Kidney epithelial cell (primary cell): ENCODE measurements at places on chromosomes 6 and 20.

- DNase-seq = no peak
These were observed 8.9 kb upstream of the PTPRT start for GRCh38 chr20:43198607-43199006.

GRCh38 chr20:50578778-50579165 is 68.6 kb downstream of the PTPN1 start:
- DNase-seq = no peak

- no peak for DNase-seq
These were observed 268.6 kb downstream of the ERMARD start for GRCh38 chr6:170019818-170020583.

GRCh38 chr6:99467509-99468106 is 42.5 kb upstream of the PNISR start:
- no peak for DNase-seq

DNA sequence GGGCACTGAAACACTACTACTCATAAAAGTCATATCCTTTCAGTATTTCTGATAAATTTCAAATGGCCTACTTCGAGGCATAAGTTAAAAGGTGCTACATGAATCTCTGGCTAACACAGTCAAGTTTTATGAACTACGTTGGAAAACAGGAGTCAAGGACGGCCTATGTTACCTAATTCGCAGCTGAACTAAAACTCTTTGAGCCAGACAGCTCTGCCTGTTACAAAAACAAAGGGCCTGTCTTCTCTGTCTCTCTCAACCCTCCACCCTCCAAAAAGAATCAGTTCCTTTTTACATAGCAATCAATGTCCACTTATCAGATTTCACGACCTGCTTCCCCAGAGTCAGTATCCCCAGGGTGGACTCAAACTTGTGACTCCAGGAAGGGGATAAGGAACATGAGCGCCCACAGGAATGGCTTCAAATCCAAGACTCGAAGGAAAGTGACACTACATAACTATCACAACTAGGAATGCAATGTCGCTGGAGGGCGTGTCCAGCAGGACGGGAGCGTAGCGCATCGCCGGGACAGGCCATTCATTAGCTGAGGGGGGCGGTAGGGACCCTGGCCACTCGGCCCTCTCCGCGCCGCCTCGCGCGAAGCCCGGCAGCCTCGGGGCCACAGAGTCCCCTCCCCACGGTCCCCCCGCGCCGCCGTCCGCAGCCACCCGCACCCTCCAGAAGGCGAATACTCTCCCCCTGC is 591 bp downstream of the IBTK start:
- peak; percentile 9 for DNase-seq

GRCh38 chr20:51128198-51128597 is 105.3 kb upstream of the KCNG1 start:
- peak; percentile 73 for DNase-seq

- DNase-seq = no peak
These were observed 6.1 kb upstream of the OSBPL2 start for GRCh38 chr20:62232194-62232593.

GRCh38 chr6:105211831-105212230 is 32.0 kb upstream of the POPDC3 start:
- DNase-seq = no peak

GRCh38 chr6:2782356-2782708 is 17.1 kb downstream of the WRNIP1 start:
- DNase-seq = no peak

- DNase-seq = no peak
These were observed 237.1 kb upstream of the OPRM1 start for GRCh38 chr6:153801917-153802316.

DNA sequence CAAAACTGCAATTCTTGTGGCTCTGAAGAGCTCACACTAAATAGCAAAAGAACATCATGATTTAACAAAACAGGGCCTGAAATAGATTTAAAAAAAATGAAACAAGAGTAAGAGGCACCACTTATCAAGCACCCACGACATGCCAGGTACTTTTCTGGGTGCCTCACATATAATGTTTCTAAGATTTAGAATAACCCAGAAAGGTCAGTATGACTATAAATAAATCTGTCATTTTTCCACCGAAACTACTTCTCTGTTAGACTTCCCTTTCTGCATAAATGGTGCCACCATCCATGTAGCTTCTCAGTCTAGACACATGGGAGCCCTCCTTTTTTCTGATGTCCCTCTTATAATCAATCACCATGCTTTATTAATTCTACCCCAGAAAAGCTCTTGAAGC is 652.4 kb upstream of the CHD6 start:
- no peak for DNase-seq

DNA sequence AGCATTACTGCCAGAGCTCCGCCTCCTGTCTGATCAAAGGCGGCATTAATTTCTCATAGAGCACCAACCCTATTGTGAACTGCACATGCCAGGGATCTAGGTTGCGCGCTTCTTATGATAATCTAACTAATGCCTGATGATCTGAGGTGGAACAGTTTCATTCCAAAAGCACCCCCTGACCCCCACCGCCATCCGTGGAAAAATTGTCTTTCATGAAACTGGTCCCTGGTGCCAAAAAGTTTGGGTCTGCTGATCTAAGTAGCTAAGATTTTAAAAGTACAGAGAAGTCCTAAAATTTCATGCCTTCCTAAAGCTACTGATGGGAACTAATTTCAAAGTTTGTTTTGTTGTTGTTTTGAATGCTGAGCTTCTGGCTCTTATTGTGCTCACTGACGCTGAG is 281.6 kb downstream of the PRL start:
- DNase-seq = no peak

- no peak for DNase-seq
These were observed 658.2 kb downstream of the GRIK2 start for GRCh38 chr6:102051720-102052119.

DNA sequence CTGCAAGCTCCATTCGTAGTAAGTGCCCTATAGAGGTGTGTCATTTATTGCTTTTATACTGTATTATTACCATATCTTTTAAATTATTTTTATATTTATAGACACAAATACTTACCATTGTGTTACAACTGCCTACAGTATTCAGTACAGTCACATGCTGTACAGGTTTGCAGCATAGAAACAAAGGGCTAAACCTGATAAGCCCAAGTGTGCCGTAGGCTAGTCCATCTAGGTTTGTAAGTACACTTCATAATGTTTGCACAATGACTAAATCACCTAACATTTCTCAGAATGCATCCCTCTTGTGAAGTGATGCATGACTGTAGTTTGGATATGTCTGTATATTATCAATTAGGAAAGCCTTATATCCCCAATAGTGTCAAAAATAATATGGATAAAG is 122.8 kb downstream of the CLVS2 start:
- DNase-seq = no peak

DNA sequence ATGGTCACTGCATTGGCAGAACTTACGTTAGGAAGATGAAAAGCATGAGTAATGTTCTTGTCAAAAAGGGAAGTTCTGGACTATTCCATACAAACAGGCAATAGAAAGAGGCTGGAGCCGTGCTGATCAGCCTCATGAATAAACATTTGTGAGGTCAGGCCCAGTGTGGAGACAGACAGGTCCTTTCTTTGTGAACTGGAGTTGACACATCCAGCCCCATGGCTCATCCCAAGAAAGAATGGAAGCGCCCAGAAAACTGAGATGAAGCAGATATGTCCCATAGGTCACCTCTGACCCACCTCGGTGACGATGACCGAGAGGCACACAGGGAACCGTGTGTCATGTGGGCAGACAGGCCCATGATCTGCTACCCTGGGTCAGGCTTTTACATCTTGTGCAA is 276.0 kb upstream of the SGK1 start:
- no peak for DNase-seq

DNA sequence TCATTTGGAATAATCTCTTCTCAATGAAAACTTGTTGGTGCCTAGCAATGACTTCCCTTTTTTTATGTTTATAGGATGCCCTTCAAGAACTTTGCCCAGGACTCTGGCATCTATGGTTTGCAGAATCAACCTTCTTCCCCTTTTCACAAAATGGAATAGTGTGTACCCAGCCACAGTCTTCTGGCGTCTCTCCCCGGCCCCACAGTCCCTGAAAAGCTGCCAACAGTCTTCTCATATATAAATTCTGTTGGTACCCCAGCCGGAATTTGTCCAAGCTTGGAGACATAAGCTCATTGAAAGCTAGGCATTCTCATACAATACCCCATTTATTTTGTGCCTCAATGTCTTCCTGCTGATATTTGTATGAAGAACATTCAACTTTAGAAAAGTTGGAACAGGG is 26.4 kb upstream of the MCM3 start:
- no peak for DNase-seq

GRCh38 chr6:105359419-105360370 is 43.2 kb downstream of the PREP start:
- DNase-seq = peak; percentile 71

- no peak for DNase-seq
These were observed 2.2 kb downstream of the TAF4 start for GRCh38 chr20:62063315-62063980.

GRCh38 chr6:28865401-28866204 is 58.2 kb downstream of the TRIM27 start:
- DNase-seq = no peak

DNA sequence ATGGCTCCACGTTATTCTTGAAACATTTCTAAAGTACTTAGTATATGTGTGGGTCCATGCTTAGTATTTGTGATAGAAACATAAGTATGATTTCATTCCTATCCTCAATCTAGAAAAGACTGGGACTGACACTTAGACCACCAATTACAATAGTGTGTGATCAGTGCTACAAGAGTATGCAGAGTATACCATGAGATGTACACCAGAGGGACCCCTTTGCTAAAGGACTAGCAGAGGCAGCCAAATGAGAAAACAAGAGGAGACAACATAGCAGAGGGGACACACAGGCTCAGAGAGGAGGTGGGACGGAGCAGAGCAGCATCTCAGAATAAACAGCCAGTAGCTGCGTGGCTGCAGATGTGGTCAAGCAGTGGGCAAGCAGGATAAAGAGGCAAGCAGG is 21.0 kb downstream of the RMND1 start:
- DNase-seq = no peak

DNA sequence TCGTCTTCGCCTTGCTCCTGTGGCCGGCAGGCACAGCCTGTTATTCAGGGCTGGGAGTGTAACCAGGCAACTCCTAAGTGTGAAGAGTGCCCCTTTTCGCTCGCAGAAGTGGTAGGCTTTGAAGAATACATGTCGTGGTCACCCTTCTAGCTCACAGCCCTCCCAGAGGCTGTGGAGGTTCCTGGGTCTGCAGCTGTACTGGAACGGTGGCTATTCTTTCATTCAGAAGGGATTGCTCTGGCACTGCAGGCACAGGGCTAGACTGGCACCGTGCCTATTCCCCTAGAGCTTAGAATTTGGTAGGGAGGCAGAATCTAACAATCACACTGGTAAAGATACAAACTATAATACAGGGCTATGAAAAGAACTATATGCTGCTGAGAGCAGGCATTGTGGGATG is 1.1 kb upstream of the SRSF12 start:
- DNase-seq = no peak

DNA sequence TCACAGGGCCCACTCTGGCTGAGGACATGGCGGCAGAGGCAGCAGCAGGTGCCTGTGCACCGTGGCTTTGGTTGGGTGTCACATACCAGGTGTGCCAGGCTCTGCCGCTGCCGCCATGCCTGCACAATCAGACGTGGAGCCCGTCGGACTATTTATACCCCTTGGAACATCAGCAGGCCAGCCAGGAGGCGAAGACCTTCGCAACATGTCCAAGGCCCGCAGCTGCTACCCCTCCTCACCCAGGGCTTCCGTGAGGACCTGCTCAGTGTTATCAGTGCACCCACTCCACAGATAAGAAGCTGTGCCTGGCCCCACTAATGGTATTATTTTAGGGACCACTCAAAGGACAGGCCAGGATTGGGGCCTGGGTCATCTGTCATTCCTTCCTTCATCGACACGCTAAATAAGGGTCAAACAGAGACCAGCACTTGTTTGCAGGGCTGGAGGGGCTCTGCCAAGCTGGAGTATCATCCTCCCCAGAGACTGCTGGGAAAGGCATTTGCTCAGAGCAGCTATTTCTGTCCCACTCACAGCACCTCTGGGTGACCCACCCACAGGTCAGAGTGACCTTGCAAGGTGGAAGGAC is 109.2 kb downstream of the BMP7 start:
- no peak for DNase-seq

DNA sequence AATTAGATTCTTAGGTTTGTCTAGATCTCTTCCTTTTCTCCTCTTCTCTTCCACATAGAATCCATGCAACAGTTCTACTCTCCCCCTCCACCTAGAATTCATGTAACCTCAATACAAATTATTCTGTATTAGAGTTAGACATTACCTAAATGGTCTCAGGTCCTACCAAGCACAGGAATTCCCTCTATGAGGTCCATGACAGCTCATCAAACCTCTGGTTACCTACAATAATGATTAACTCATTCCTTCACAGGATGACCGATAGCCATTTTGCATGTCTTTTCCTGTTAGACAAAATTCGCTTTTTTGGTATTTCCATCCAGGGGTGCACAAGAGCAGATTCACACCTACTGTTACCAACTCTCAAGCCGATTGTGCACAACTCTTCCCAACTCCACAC is 27.4 kb upstream of the BMP2 start:
- peak; percentile 16 for DNase-seq

DNA sequence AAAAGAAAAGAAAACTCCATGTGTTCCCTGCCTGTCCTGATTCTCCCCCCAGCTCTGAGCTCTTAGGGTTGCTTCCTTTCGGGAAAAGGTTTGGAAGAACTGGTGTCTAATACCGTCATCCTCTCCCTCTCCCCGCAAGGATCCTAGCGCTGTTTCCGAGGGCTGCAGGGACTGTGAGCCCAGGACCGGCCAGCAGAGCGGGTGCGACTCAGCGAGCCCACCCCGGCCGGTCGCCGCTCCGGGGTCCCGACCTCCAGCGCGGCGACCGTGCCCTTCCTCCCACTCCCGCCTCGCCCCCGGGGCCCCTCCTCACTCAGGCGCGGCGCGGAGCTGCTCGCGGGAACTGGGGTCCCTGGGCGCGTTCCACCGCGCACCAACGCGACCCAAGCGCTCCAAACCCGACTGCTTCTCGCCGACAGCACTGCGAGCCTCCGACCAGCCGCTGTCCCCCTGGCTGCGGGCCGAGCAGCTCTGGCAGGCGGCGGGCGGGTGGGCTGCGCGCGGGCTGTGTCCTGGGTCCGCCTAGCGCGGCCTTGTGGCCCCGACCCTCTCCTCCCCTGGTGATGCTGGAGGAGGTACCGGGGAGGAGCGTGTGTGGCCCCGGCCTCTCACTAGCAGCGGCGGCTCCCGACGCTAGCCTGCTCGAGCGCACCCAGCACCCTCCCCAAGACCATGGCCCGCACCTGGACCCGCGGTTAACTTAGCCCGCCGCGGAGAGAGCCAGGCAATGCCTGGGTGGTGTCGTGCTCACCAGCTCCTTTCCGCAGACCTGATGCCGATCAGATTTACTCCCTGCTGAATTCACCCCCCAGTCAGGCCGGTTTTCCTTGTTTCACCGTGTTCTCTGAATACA is at the start of gene PLA2G7:
Gene PLA2G7, minus strand, starts transcription at position 509 of the 853 bp plus-strand sequence. CDS start 12,484 bp downstream, outside the sequence.
- no peak for DNase-seq

- no peak for DNase-seq
These were observed 2.9 kb upstream of the TFB1M start for GRCh38 chr6:155317186-155317585.

- DNase-seq = no peak
These were observed 40.6 kb downstream of the KCNS1 start for GRCh38 chr20:45060294-45060693.

GRCh38 chr20:60362531-60362930 is 404.3 kb downstream of the CDH26 start:
- DNase-seq = no peak
